ENCODE measurements at places on chromosomes 5 and 9. TPM values are rescaled to one million over a fixed set of nuclear protein-coding genes. Genes with fewer than 3 reads are reported as not detected.
A peak's percentile ranks its signal among the peaks of the same experiment; 100 is the strongest.

DNA sequence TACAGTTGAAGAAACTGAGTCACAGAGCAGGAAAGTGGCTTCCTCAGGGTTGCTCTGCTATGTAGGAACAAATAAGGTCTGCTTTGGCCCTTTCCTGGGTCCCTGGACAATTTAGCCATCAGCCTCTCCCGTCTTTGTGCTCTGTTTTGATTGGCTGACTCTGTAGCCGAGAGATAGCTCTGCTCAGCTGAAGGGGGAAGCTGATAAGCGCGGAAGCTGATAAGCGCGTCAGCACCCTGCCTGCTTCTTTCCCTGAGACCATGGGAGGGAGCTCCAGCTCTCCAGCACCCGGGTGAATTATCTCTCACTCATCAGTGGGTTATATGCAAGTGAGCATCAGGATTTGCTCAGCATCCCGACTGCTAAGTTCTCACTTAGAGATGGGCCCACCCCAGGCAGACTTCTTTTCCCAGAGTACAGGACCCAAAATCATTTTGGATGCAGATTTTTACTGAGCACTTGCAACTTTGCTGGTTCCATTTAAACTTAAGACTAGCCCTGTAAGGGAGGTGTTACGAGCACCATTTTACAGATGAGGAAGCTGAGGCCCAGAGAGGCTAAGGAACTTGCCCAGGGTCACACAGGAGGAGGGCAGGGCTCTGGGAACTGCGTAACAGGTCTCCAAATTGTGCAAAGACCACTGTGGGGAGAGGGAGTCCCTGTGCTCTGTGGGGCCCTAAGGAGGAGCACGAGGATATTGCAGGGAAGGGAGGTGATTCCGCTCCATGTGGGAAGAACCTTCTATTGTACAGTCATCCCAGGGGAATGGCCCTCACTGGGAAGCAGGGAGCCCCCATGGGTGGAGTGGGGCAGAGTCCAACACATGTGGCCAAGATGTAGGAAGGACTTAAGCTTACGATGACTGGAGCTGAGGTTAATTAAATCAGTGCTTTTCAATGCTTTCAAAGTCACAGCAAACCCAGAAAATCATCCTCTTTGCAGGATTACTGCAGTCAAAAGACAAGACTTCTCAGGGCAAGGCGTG, 83.7 kb upstream of the ORM1 start:
- DNase-seq, result no peak

- no peak for DNase-seq
Observed at GRCh38 chr5:90786756-90787155, 228.2 kb downstream of the ADGRV1 start.

DNA sequence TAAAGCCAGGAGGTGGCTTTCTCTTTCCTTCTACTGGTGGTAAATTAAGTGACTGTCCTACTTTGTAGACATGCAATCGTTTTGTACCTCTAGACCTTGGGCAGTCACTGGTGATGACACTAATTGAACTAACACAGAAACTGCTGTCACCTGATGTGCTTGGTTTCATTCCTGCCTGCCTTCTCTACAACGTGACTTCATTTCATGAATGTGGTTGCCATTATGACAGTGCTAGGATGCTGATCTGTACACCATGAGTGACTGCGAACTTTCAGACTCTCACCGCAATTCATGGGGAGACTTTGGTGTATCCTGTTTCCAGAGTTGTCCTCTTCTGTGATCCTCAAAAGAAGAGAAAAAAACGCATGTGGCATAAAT, 47.5 kb downstream of the UBE2QL1 start:
- DNase-seq, result no peak

DNA sequence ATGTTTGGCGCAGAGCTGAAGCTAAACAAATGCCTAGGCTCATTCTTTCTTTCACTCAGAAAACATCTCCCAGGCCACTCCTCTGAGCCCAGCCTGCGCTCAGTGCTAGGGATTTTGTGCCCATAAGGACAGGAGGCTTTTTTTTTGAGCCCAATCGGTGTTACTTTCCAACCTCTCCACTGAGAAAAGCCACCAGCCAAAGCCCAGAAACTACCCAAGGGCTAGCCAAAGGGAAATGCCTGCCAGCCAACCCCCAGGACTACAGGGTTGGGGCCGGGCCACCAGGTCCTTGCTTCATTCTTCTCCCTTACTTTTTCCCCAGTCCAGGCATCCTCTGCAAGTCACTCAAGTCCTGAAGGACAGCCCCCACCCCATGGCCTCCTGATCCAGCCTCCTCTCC, 134.7 kb downstream of the PAX5 start:
- DNase-seq, result no peak

Gene OBP2B
- polyA plus RNA-seq, result 0.30 TPM

Gene SLC34A3
- 7.8 TPM for polyA plus RNA-seq

DNA sequence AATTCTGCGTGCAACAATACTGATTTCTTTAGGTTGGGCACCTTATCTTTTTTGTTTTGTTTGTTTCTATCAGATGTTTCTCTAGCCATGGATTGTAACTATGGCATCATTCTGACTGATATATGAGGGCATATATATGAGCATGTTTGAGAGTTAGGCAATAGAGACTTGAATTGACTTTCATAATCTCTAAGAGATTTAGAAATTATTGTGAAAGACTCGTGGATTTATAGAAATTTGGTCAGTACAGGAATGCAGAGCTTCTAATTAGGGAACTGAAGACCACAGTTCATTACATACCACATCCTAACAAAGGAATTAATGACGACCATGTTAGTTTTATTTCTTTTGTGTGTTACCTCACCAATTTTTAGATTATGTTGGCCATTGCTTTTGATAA, 546.0 kb upstream of the GRAMD2B start:
- no peak for DNase-seq

Gene AQP7
- 17.9 TPM for polyA plus RNA-seq

Gene GABRA6
- not detected for polyA plus RNA-seq

Gene ORM2
- not detected for polyA plus RNA-seq

GRCh38 chr9:132169672-132170392, 8.0 kb downstream of the NTNG2 start:
- DNase-seq, result no peak

DNA sequence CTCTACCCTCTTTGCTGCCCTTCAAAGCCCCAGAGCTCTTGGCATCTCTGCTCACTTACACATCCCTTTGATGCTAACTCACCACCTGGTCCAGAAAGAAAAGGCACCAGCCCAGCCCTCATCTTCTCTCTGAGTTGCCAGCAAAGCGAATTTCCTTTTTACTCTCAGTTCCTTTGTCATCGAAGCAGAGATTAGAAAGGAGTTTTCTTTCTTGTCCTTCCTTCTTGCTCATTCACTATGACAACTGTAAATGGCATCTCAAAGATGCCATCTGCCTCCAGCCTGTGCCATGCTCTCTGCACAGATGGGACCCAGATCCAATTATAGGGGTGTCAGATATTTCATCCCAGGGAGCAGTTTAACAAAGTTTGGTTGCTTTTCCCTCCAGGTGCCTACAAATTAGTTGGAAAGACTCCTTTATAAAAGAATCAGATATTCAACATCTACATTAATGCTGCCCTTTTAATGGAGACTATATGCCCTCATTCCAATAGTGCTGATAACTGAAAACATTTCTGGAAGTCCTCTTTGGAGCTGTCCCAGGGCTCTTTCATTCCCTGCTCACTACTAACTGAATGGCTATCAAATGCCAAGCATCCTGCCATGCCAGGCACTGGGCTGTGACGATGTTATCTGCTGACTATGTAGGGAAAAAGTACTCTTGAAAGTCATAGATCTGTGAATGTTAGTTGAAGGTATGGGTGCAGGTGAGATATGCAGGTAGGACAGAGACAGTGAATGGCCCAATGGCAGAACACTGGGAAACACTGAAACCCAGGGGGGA, 58.9 kb downstream of the SUSD1 start:
- no peak for DNase-seq

- DNase-seq, result no peak
Observed at GRCh38 chr5:128478386-128479368, 59.4 kb downstream of the FBN2 start.

Gene SLC6A3
- polyA plus RNA-seq, result 0.60 TPM

GRCh38 chr9:127976498-127976897, 4.3 kb downstream of the EEIG1 start:
- no peak for DNase-seq

DNA sequence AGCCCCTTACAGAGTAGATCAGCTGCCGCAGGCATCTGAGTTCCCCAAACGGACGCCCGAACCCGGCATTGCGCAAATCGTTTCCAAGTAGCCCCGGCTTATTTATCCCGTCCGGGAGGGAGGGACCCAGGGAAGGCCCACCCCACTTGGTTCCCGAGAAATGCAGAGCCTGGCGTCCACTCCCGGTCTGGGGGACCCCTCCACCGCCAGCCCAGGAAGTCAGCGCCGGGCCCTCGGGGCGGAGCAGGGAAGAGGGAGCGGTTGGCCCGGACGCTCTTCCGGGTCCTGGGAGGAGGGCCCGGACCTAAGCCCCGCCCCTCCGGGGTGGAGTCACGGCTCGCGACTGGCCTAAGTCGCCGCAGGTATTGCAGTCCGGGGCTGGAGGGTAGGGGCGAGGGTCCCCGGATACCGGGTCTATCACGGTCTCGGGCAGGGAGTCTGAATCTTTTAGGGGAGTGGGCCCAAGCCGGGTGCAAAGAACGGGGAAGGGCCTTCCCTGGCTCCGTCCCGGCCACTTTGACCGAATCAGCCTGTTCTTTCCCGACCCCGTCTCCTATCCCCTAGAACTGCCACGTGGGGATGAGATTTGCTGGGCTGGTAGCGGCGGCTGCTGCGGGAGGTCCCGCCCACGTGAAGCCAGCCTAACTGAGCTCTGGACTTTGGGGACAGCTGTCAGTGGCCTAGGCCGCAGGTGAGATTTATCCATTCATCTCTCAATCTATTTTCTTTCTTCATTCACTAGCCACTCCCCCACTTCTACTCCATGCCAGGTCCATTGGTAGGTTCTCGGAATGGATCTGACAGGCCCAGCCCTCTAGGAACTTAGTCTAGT, at the start of gene RABEPK:
TSS of gene RABEPK (plus strand) at position 327 of the 832 bp plus-strand sequence. CDS start 2,472 bp downstream, outside the sequence.
- peak; percentile 90 for DNase-seq

GRCh38 chr9:87725356-87725899, 491 bp upstream of the CTSL start:
- DNase-seq, result no peak

DNA sequence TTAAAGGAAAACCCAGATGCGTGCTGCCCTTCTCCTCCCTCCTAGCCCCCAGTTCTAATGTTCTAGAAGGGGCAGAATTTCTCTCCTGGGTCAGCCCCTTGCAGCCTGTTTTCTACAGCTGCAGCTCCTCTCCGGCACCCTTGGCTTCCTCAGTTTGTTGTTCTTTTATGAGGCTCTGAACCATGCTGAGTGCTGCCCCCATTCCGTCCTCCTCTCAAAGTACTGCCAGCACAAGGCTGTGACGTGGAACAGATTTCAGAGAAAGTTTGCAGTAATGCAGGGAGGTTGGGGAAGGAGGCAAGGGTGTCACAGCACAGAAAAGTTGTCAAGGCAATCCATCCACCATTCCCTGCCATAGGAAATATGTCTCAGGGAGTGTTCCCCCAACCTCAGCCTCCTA, 63.3 kb downstream of the RGS3 start:
- DNase-seq, result no peak

DNA sequence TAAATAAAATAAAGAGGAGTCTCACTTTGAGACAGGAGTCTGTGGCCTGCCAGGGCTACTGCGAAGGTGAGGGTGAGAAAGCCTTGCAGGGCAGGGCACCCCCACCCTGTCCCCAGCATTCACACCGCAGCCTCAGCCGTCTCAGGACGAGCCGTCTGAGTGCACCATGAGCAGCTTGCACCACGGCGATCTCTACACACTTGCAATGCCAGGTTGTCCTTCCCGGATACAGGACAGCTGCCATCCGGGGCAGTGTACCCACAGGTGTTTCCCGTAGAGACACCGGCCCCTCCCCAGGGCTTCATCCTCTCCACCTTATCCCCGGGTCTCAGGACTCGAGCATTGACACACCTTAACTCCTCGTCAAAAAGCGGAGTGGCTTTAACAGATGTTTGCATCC, 43.3 kb downstream of the IRX2 start:
- DNase-seq, result no peak

- DNase-seq, result no peak
Observed at GRCh38 chr9:109460576-109460975, 37.5 kb downstream of the PTPN3 start.

Gene MROH2B
- 0.04 TPM for polyA plus RNA-seq

Gene PCDHB2
- polyA plus RNA-seq, result 5.7 TPM

GRCh38 chr9:95752129-95752731, 123.3 kb upstream of the ERCC6L2 start:
- DNase-seq, result no peak

DNA sequence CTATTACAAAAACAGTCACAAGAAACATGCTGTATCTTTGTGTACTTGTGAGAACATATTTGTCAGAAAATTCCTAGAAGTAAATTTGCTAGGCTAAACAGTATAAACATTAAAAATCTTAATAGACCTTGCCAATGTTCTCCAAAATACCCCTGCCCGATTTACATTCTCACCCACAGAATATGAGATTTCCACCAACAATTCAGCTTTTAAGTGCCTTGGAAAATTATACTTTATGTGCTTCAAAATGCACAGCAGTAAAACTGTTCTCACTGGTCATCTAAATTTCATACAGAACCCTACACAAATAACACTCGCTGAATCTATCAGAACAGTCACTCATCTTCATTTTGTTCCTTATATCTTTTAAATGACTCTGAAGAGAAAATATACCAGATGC, 5.5 kb downstream of the MLLT3 start:
- no peak for DNase-seq

Gene SLC36A3
- not detected for polyA plus RNA-seq

- DNase-seq, result no peak
Observed at GRCh38 chr5:74673011-74673790, 11.8 kb upstream of the HEXB start.

GRCh38 chr9:5626727-5627634, 1.9 kb upstream of the RIC1 start:
- DNase-seq, result no peak

GRCh38 chr9:112570671-112571167, 84.1 kb downstream of the KIAA1958 start:
- no peak for DNase-seq

DNA sequence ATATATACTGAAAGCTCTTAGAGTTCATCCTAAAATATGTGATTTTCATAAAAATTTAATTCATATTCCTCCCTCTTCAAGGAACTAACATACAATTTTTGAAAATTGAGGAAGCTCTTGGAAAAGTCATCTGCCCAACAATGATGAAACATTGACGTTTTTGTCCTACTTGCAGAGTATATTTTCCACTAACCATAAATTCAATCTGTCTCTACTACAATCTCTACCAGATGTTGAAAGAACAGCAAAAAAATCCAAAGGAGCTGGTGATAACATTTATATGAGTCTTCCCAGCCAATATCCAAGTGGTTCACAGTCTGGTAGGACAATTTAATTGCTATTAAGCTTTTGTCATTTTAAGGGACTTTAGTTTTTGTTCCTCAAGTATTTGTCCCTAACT, 81.1 kb upstream of the NR3C1 start:
- no peak for DNase-seq

DNA sequence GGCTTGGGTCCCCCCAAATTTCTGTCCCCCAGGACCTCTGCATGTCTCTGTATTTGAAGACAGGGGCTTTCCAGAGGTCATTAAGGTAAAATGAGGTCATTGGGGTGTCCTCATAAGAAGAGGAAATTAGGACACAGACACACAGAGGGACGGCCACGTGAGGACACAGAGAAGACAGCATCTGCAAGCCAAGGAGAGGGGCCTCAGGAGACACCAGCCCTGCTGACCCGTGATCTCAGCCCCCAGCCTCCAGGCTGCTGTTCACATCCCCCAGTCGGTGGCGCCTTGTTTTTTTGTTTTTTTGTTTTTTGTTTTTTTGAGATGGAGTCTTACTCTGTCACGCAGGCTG, 1.2 kb upstream of the CCDC183 start:
- DNase-seq, result no peak
